ENCODE measurements at places on chromosomes 12 and 14.

DNA sequence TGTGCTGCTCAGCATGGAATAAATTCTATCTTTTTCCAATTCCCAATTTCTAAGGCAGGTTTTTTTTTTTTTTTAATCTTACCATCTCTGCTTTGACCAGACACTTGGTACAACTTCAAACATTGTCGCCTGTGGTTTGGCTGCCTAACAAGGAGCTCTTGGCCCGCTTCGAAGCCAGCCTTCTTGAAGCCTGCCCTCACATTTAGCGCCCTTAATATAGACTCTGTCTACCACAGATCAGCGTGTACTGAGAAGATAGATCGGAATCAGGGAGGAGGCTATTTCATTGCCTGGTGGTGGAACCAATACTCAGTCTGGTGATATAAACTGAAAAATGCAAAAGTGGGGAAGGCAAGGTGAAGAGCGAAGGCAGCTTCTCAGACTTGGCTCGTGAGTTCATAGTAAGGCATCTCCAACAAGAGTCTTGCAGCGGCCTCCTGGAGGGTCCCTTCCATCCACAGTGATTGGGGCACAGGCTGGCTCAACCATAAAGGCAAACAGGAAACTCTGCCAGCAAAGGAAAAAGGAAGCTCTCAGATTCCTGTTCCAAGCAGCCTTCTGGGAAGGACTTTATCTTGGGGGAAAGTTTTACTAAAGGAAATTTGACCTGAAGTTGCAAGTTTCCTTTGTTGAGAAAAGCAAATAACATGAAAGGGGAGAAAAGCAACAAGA is 103.2 kb upstream of the BCL2L14 start:
- DNase-seq, result no peak

- DNase-seq, result no peak
Measured at GRCh38 chr14:71228711-71229110, 321.5 kb downstream of the PCNX1 start.

GRCh38 chr14:33793398-33794110 is 157.3 kb downstream of the EGLN3 start:
- no peak for DNase-seq

- DNase-seq, result no peak
Measured at GRCh38 chr12:65343801-65344200, 65.3 kb downstream of the MSRB3 start.

GRCh38 chr14:104384776-104385071 is 194.8 kb upstream of the C14orf180 start:
- DNase-seq, result no peak

GRCh38 chr14:34362641-34363251 is 99.3 kb downstream of the SPTSSA start:
- DNase-seq, result no peak

DNA sequence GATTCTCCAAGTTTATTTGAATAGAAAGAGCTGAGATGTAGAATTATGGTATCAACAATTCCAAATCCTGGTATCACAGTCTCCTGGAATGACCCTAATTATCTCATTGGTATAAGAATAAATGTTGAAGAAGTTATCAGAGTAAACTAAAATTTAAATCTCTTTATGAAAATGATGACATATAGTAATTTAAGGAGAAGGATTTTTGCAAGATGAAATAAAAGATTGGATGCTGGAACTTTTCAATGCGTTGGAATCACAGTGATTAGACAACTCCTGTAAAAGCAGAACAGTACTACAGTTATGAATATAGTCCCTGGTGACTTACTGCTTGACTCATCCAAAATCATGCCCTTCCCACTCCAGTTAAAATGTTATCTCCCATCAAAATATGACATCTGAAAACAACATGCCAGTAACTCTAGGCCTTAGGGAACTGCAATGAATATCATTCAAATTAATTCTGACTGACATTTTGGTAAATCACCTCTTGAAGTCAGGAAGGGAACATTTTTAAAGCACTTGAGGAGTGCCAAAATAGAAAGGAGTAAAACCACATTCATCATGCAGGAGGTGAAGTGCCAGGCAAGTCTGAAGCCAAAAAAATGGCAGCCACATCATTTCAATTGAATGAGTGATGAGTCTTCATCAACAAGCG is 197.8 kb upstream of the PRKD1 start:
- DNase-seq, result no peak

- DNase-seq, result no peak
Measured at GRCh38 chr12:59787610-59788009, 191.8 kb downstream of the SLC16A7 start.

DNA sequence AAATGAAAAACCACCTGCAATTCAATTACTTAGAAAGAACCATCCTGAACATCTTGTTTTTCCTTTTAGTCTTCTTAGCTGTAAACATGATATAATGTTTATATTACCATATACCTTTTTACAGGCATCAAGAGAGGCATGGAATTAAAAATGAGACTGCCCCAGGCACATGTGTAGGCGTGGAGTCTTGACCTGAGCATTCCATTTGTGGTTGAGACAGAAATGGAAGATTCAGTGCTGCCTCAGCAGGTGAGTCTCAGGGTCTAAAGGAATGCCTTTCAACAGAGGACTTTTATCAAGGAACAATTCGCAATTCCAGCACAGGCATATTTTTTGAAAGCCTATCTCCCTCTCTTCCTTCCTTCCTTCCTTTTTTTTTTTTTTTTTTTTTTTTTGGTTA is 8.0 kb upstream of the NANOGNB start:
- DNase-seq, result no peak

DNA sequence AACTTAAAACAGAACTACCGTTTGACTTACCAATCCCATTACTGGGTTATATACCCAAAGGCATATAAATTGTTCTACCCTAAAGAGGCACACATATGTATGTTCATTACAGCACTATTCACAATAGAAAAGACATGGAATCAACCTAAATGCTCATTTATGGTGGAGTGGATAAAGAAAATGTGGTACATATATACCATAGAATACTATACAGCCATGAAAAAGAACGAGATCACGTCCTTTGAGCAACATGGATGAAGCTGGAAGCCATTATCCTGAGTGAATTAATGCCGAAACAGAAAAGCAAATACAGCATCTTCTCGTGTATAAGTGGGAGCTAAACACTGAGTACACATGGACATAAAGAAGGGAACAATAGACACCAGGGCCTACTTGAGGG is 31.8 kb downstream of the TMEM229B start:
- DNase-seq, result no peak

- DNase-seq, result no peak
Measured at GRCh38 chr12:12927211-12928079, 24.5 kb downstream of the GPRC5D start.

DNA sequence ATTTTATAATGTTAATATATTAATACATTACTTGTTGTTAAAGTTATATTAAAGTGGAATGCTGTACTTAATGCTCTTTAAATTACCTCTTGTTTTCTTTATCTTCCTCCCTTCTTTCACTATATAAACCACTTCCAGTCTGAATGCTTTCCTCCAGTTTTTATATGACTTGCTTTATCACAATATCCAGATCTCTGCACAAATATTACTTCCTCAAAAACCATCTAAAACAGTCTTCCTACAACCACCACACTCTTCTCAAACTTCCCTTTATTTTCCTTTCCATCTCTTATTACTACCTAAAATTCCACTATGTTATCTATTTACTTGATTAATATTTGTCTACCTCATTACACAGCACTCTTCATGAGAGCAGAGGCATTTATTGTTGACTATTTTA is 956.6 kb downstream of the LRFN5 start:
- no peak for DNase-seq

- DNase-seq, result no peak
Measured at GRCh38 chr14:55160989-55161388, 30.4 kb downstream of the DLGAP5 start.
